Muscle of leg (tissue), 16 donors: ENCODE measurements at places on chromosomes 2 and 18. TPM values are rescaled to one million over a fixed set of nuclear protein-coding genes. Genes with fewer than 3 reads are reported as not detected.

DNA sequence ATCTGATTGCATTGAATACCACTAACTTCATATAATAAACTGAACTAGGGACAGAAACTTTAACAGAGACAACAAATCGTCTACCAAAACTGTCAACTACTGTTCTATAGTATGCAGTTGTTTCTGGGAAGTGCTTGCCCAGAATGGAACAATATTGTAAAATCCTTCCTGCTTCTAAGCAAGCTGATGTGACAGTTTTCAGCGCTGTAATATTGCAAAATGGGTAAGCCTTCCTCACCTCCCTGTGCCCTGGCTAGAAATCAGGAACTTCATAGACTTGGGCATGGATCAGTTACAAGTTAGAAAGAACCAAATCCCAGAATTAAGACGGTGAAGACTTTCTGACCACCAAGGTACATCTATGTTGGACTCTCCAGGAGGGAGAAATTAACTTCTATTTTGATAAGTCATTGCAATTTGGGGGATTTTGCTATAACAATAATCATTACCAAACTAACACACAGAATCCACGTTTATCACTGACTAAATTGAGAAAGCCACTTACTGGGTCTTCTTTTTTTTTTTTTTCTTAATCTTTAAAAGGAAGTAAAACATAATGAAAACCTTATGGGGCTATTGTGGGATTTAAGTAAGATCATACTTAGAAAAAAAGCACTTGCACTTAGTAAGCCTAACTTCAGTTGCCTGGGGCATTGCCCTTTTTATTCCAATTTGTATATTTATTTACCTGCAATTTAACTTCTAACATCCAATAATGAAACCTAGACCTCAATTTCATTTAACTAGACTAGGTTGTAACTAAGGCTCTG lies 261.5 kb downstream of the TRIB2 start:
- no peaks in the 10 kb centered on the region for H3K27me3 ChIP-seq
- no peak overlapping the region for H3K27ac ChIP-seq
- no peak overlapping the region for H3K4me3 ChIP-seq
- H3K4me1 ChIP-seq = no peaks in the 10 kb centered on the region

DNA sequence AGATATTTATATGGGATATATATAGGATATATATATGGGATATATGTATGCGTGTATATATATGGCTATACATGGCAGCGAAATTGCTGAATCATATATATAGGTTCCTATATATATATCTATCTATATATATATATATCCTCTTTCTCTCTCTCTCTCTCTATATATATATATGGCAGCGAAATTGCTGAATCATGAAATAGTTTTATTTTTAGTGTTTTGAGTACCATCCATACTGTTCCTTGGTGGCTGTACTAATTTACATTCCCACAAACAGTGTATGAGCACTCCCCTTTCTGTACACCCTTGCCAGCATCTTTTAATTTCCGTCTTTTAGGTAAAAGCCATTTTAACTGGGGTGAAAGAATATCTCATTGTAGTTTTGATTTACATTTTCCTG lies 397.6 kb upstream of the LINC00305 start:
- no peaks in the 10 kb centered on the region for H3K27me3 ChIP-seq
- DNase-seq = no peak
- H3K27ac ChIP-seq = no peak overlapping the region
- H3K4me3 ChIP-seq = no peak overlapping the region
- H3K4me1 ChIP-seq = no peaks in the 10 kb centered on the region
- H3K36me3 ChIP-seq = no peaks in the 10 kb centered on the region

Gene SERPINB5
- total RNA-seq = not detected

- peak overlapping the region; percentile 72 for H3K27ac ChIP-seq
- peak overlapping the region; percentile 36 for H3K4me3 ChIP-seq
- no peaks in the 10 kb centered on the region for H3K27me3 ChIP-seq
- no peaks in the 10 kb centered on the region for H3K36me3 ChIP-seq
- DNase-seq = peak; percentile 94
- peaks cover 2% of the 10 kb centered on the region for H3K4me1 ChIP-seq
These were observed 83.0 kb upstream of the CHRNA1 start for GRCh38 chr2:174846941-174847938.

Gene FMNL2
- total RNA-seq = 24.1 TPM

Gene FKBP1B
- 2.8 TPM for total RNA-seq

Gene INHBB
- 0.44 TPM for total RNA-seq

DNA sequence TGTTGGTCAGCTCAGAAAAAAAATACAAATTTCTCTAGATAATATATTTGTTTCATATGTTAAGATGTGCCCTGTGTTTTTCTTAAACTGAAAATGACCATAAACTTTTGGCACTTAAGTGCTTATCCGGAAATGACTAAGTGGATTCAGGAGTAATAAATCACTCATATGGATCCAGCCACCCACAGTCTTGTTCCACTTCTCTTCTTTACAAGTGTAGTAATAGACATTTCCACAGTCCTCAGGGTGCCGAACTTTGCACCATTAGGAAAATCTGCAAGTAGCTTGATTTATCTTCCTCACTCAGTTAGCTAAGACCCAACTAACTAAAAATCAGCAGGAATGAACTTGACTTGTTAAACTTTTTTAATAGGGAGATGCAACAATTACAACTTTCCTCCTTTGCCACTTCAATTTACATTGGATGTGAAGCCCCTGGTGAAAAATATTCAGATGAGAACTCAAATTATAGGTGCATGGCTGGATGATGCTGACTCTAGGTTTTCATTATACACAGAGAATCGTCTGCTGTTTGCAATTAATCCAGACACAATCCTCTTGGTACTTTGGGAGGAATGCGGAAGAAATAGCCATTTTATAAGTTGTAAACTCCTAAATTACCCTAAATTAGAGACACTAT lies 322.5 kb downstream of the ARHGAP15 start:
- H3K4me1 ChIP-seq = no peaks in the 10 kb centered on the region
- no peak overlapping the region for H3K4me3 ChIP-seq
- H3K36me3 ChIP-seq = no peaks in the 10 kb centered on the region
- peak; percentile 52 for DNase-seq
- no peak overlapping the region for H3K27ac ChIP-seq

GRCh38 chr2:231187736-231188505 lies 10.5 kb upstream of the ARMC9 start:
- no peak for DNase-seq
- H3K4me1 ChIP-seq = peaks cover 17% of the 10 kb centered on the region
- H3K27me3 ChIP-seq = peaks cover 20% of the 10 kb centered on the region
- no peak overlapping the region for H3K4me3 ChIP-seq
- H3K36me3 ChIP-seq = no peaks in the 10 kb centered on the region

DNA sequence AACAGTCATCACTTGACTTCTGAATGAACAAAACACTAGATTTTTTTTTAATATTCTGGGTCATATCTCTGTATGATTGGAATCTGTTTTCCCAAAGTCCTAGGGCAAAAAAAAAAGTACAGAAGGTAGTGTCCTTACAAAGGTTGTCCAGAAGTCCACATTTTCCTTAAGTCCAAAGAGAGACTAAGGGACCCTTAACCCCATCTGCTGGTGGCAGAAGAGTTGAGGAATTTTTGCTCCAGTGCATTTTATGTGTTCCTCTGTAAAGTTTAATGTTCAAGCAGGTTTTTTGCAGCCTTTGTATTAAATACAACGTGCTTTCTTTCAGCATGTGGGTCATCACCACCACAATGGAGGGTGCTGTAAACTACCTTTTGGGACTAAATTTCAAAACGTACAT lies 215.9 kb downstream of the SP3 start:
- no peak overlapping the region for H3K4me3 ChIP-seq
- peak; percentile 73 for DNase-seq
- H3K36me3 ChIP-seq = no peaks in the 10 kb centered on the region
